ENCODE measurements at places on chromosomes 1 and 21.

DNA sequence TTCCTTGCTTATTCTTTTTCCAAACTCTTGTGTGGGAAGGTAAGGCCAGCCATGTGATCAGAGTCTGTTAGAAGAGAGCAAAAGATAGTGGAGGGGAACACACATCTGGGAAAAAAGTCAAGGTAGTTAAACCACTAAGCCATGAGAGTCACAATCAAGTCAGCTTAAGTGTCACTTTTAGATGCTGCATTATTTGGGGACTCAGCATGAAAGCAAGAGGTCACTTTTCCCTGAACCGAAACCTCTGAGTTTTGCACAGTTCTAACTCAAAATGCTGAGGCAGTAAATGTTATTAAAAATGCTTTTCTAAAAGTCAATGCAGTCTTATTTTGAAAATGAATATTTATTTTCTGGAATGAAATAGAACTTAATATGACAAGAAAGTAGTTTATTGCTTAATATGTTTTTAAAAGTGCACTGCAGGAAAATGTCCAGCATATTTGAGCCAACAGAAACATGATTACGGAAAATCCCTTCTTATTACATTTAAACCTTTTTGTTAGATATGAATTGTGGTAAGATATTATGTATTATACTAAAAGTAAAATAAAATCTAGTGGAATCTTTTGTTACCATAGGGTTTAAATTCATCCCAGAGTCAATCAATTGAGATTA is 69.3 kb downstream of the RBM11 start:
- no peak for DNase-seq

DNA sequence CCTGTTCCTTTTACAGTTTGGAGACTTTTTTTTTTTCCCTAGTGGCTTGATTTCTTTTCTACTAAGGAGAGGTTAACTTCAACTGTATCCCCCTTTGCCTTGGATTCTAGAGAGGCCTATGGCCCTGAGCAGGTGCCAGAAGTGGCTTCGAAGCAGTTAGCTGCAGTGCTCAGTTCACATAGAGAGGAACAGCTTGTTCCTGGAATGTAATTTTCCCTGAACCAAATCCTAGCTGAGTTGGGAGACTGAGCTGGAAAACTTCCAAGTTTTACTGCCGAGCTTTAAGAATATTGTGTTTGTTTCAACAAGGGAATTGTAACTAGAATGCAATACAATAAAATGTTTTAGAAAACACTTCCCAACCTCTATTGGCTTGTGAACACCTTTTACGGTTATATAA is 17.5 kb downstream of the RD3 start:
- DNase-seq = no peak

DNA sequence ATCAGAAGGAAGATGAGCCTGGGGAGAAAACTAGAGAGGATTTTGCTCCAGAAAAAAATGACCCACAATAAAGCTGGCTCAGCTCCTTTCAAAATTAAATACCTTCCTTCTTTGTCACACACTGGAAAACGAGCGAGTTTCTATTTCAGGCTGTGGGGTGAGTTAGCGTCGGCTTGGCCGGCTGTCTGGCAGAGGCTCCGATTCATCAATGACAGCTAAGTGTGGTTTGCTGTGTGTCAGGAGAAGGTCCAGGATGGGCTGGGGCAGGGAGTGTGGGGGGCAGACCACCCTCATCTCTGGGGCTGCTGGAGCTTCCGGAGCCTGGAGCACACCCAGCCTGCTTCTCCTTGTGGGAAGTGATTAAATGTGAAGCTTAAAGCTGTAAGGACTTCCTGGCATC is 120.2 kb downstream of the ETS2 start:
- no peak for DNase-seq

DNA sequence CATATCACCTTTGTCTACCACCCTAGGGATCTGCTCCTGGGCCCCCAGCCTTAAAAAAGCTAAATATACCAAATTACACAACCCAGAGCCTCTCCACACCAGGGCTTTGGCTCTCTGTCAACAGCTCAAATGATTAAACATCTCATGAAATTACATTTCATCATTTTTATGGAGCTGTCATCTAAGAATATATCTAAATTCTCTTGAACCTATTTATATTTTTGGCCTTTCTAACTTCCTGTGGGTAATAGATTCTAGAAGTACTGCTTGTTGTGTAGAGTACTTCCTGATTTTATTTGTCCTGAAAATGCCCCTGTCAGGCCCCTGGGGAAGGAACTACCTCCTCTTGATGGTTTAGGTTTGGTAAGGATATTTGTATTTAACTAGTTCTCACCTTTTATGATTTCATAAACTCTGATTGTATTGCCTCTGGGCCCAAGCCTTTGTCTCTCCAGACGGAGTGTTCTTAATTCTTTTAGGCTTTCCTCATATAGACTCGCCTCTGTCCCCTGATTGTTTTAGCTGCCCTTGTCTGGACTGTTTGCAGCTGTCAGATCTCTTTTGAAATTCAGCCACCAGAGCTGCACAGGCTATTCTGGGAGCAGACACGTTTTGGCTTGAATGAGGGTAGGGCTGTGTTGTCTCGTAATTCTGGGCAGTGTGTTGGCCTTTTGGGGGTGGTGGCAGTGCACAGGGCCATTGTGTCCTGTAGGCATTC is 16.6 kb downstream of the MYOG start:
- DNase-seq = no peak

- DNase-seq = no peak
These were observed 77.4 kb upstream of the BMP8A start for GRCh38 chr1:39413902-39414528.

DNA sequence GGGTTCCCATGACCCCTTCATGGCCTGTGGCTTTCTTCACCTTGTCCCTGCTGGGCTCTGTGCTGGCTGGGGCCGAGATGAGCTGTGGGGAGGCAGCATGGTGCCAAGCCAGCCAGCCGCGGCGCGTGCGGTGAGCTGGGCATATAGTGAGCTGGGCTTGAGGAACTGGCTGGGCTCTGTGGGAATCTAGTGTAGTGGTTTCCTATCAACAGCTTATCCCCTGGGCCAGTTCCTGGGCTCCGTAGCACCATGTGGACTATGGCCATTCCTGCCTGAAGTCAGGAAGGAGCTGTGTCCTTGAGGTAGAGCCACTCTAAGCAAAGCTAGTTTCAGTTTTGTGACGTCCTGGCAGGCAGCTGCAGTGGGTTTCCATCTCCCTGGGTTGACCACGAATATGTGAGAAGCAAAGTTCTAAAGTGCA is 1.8 kb downstream of the NCMAP start:
- no peak for DNase-seq

DNA sequence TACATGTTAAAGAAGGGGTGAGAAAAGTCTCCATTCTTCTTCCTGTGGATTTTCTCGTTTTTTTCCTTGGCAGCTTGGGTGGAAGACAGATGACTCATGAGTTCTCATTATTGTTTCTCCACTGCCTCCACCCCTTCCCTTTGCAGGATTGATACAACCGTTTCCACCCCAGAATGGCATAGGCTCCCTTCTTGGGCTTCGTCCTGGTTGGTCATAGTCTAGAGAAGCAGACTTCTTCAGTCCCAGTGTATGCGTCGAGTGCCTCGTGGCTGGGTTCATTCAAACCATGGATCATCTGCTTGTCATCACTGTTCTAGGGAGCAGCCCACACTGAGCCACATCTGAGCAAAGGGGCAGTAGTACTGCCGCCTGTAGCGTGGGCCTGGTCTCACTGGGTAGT is 13.7 kb downstream of the PTGFRN start:
- DNase-seq = no peak

DNA sequence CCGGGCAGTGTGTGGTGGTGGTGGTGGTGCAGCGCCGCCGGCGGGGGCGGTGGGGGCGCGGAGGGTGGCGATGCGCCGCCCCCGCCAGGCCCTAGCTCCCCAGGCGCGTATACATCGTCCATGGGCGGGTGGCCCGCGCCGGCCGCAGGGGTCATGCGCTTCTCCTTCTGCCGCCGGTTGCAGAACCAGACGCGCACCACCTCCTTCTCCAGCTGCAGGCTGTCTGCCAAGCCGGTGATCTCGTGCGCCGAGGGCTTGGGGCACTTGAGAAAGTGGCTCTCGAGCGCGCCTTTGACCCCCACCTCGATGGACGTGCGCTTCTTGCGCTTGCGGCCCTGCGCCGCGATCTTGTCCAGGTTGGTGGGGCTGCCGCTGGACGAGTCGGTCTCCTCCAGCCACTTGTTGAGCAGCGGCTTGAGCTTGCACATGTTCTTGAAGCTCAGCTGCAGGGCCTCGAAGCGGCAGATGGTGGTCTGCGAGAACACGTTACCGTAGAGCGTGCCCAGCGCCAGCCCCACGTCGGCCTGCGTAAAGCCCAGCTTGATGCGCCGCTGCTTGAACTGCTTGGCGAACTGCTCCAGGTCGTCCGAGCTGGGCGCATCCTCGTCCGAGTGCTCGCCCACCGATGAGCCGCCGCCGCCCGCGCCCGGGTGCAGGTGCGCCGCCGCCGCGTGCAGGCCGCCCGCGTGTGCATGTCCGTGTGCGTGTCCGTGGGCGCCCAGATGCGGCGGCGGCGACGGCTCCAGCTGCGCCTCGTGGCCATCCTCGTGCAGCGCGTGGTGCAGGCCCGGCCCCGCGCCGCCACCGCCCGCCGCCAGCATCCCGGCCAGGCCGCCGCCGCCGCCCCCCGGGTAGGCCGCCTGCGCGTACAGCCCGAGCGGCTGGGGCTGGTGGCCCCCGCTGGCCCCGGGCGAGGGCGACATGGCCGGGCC is 926 bp downstream of the POU3F1 start:
- DNase-seq = no peak

- no peak for DNase-seq
These were observed 25.5 kb downstream of the CAPN9 start for GRCh38 chr1:230772457-230773395.

GRCh38 chr21:28798798-28799197 is 193.9 kb downstream of the LTN1 start:
- no peak for DNase-seq

- DNase-seq = no peak
These were observed 940 bp downstream of the NES start for GRCh38 chr1:156676114-156676819.

- DNase-seq = no peak
These were observed 41.9 kb downstream of the C21orf91 start for GRCh38 chr21:17777072-17777765.

DNA sequence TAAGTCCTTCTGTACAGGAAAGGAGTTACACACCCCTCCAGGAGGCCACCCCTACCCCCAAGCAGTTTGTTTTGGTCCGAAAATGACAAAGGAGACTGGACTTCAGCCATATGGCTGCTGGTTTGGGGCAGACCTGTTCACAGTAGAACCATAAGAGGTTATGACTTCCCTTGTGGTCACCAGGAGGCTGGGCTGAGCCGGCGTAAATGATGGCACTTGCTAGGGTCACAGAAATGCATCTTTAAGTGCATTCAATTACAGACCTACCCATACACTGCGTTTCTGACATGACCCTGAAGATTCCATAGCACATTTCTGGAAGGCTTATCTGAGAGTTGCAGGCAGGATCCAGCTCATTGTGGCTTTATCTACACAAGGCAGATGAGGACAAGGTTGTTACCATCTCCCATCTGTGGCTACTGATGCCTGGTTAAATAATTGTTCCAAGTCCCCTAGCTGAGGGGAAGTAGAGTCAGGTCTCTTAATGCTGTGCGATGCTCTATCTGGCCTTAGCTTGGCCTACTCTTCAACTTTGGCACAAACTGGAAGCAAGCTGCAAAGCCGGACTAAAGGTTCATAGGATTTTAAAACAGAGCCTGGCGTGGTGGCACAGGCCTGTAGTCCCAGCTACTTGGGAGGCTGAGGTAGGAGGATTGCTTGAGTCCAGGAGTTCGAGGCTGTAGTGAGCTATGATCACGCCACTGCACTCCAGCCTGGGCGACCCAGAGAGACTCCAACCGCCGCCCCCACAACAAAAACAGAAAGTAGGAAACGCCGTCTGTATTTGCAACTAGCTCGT is 1.7 kb upstream of the TRIM67 start:
- no peak for DNase-seq

DNA sequence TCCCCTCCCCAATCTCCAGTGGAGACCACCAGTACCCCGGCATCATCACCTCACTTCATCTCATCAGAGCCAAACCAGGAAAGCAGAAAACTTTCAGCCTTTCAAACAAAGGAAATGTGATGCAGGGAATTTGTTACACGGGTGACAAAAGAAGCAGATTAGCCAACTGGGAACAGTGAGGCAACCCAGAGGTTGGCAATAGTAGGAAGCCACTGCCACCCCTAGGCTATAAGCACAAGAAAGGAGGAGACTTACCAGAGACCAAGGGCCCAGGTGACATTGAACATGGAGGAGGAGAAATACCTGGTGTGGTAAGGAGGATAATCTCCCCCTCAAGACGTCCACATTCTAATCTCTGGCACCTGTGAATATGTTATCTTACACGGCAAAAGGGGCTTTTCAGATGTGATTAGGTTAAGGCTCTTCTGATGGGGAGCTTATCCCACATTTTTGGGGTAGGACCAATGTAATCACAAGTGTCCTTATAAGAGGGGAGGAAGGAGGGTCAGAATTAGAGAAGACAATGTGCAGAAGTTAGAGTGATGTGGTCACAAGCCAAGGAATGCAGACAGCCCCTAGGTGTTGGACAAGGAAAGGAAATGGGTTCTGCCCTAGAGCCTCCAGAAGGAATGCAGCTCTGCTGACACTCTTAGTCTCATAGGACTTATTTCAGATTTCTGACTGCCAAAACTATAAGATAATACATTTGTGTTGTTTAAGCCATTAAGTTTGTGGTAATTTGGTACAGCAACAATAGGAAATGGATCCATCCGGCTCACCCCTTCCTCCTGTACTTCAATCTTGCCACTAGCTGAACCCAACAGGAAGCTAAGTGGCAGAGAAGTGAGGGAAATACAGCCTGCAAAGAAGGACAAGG is 83.6 kb upstream of the VAV3 start:
- DNase-seq = no peak

- no peak for DNase-seq
These were observed 8.2 kb upstream of the LAPTM5 start for GRCh38 chr1:30765556-30766434.

DNA sequence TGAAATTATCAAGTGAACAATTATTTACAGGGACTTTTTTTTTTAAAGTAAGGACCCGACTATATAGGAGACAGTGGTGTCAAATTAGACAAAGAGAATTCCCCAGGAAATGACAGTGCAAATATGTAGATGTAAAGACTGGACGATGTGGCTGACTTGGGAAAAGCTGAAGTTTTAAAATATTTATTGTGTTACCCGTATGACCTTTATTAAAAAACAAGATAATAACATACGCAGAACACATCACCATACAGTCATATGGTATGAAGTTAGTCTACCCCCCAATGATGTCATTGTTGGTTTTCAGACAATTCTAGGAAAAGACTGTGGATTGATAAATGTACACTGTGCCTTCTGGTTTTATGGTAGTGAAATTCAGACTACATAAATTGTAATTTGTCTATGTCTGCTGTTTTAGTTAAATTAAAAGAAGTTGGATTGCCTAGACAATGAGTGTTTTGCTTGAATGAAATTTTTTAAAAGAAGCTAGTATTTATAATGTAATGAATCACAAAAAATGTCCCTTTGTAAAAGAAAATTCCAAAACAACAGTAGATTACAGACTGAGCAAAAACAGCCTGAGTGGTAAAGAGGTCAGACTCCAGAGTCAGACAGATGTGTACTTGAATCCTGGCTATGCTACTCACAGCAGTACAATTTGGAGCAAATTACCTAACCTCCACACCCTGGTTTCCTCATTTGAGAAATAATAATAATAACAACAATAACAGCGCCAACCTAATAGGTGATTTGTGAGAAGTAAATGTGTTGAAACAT is 15.5 kb upstream of the PDC start:
- DNase-seq = no peak

Measured in stimulated activated CD8-positive, alpha-beta memory T cell treated with anti-CD3 and anti-CD28 coated beads, Interleukin-4, amount 100 ng/mL, for 48 hours (primary cell).